C1 segment of cervical spinal cord (tissue), 14 donors: ENCODE measurements at places on chromosomes 7 and 10.

DNA sequence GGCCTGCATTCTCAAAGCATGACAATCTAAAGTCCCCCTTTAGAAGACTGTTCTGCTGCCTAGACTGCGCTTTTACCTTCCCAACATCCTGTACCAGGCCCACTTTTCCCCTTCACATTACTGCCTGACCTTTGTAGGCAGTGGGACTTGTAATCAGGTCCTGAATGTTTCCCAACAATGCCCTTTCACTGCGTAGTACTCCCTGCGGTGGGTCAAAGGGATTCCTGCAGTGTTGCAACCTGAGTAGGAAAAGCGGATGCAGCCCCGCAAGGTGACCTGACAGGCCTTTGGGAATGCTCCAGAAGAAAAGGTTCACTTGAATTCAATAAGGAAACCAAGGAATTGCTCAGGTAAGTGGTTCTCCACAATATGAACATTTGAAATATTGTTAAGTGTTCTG, 4.9 kb upstream of the TCAF1 start:
- no peak for DNase-seq

- no peak for DNase-seq
These were observed 277.3 kb downstream of the SDK1 start for GRCh38 chr7:3578399-3578798.

- no peak for DNase-seq
These were observed 42.3 kb downstream of the MINPP1 start for GRCh38 chr10:87546971-87547413.

GRCh38 chr10:128784444-128784843, 658.2 kb upstream of the MKI67 start:
- DNase-seq = no peak

- no peak for DNase-seq
These were observed 5.9 kb downstream of the BORCS7 start for GRCh38 chr10:102859911-102860310.

DNA sequence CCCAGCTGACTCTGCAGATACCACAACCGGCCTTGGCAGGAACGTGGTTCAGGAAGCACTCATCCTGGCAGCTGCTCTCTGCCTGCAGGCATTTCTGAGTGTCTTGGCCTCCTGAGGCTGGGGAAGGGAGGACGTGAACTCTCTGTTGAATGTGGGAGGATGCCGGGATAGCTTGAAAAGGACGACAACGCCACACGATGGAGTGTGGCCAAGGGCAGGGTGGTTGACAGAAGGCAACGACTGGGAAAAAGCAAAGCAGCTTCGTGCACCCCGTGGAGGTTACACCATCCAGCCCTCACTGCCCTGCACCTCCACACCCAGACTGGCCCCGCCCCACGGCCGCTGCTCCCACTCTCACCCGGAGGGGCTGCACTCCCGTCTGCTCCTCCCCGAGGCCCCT, 466.1 kb upstream of the FOXK1 start:
- no peak for DNase-seq

DNA sequence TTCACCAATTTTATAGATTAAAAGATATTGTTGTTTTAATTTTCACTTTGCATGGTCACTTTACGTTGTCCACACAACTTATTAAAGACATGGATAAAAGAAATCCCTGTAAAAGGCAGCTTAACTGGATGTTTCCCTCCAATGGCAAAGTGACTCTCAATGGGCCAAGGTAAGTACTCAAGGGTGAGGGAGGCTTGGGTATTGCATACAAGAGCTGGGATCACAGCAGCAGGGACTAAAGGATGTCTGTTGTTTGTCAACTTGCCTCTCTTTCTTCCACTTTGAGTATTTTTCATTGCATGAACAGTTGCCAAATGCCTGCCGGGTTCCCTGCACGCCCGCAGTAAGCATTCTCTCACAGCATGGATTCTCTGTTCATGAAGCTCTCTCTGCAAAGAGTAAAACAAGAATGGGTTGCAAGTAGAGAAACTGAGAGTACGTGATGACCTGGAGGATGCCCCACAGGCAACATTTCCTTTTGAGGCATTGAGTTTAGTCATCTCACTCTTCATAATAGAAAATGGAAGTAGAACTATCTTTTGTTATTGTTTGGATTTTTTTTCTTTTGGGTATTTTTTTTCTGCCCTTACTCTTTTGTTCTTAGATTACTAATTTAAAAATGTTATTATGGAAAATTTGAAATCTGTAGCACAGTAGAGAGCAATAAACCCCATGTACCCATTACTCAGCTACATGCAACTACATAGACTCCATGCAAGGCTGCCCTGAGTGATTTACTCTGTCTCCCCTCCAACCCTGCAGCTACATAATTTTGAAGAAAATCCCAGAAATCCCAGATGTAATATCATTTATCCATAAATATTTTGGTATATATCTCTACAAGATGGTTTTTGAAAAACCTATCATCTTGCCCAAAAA, 26.3 kb downstream of the GPR141 start:
- DNase-seq = no peak

DNA sequence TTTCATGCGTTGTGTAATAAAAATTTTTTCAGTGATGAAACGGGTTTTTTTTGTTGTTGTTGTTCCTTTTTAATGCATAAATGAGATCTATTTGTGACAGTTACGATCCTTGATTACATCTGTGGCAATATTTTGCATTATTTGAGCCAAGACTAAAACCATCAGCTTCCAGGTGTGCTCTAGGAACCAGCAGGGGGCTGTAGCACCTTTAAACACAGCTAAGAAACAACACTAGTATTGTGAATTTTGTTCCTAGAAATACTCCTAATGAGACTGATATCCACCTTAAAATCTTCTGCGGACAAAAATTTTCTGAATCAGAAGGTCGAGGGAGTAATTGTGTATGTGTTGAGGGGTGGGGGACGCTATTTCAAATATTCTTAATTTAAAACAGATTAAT, 52.6 kb downstream of the FGFBP3 start:
- DNase-seq = no peak

- no peak for DNase-seq
These were observed 86.5 kb downstream of the RELN start for GRCh38 chr7:103902917-103903316.

DNA sequence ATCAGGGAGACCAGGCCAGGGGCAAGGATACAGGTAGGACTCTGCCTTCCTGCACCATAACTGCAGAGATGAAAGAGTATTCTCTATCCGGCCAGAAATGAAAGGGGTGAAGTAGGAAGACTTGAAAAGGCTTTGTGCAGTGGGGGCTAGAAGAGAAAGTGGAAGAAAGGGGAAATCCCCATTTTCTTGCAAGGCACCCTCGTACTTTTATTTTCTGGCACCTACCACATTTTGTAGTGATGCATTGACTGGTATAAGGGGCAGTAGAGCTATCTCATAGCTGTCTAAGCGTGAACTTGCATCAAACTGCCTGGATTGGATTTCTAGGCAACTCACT, 752 bp upstream of the CAMK2G start:
- DNase-seq = no peak

DNA sequence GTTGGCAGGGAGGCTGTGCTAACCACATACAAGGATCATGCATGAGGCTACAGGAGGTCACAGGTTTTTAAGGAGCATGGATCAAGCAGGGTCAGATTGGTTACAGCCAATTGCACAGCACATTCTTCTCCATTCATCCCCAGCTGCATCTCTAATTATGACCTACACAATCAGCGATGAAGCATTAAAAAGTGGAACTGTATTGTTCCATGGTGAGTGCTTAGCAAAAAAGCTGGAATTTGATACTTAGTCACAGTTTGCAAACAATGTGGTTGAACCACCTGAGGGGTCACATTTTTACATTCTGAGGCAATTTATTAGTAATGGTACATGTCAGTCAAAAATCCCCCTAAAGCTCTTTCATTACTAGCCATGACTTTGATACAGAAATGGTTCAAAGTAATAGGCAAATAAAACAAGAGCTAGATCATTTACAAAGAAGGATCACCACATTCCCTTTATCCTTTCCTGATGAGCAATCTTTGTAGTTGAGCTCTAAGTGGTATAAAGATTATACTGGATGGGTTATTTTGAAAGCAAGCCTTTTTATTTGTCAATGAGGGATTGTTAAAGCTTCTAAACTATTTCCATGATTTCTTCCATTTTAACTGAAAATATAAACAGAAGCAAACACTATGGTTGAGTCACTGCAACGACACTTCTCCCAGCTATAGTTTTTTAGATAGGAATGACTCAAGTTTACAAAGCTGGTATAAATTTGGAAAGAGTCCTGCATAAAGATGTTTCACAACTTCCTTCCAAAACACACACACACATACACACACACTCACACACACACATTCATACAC, 217.8 kb upstream of the SEMA3A start:
- no peak for DNase-seq

DNA sequence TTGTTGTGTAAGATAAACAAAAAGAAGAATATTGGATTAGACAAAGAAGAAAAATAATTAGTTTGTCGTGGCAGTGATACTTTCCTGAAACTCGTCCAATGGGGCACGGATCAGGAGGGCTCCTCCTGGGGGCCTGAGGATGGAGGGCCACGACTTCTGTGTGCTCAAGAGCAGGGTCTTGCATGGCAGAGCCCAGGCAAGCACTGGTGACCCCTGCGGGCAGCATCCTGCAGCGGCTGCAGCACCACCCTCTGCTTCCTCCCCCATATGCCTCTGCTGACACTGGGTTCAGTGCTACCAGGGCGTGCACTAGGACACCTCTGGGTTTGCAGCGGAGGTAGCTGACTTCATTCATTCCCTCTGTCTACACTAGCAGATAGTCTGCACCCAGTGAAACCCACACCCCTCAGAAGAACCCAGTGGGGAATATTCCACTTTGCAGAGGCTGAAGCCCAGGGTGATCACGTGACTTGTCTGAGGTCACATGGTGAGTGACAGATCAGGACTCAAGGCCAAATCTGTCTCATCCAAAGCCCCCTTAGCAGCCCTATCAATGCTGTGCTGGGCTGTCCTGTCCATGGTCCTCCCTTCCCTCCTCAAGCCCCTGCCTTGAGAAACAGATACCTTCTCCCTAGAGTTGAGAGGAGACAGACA, 375.5 kb downstream of the TCERG1L start:
- DNase-seq = no peak

DNA sequence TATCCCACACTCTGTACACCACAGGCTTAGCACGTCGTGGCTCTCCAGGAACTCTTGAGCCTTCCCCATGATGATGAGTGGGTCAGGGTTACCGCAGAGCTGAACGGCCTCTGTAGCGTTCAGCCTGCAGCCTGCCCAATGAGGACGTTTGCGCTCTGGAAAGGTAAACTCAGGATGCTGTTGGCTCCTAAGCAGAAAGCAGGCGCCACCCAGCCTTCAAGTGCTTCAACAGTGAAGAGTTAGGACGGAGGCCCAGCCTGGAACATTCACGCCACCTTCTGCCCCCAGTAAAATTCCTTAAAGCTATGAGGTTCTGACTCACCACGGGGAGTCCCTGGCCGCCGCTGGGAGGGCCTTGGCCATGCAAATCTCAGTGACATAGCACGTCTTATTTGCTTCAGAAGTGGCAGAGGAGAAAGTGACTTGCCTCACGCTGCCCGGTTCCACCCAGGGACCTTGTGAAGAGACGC, 161.5 kb upstream of the SH2B2 start:
- DNase-seq = no peak

GRCh38 chr10:73017955-73018480, 63.4 kb upstream of the PLA2G12B start:
- DNase-seq = no peak

DNA sequence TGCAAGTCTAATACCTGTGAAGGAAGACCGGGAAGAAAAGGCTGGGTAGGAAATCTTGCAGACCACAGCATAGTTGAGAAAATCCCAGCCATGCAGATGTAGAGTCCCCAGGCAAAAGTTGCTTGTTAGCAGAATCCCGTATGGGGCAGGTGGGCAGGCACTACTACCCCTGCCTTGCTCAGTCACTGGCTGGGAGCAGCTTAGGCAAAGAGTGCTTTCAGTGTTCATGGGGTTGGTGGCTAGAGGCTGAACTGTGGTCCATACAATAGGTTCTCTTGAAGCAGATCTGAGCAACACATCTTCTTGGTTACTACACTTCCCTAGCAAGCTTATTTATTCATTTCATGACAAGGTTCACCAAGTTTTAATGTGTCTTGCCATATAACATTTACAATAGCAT, 92.6 kb downstream of the AHCYL2 start:
- no peak for DNase-seq

DNA sequence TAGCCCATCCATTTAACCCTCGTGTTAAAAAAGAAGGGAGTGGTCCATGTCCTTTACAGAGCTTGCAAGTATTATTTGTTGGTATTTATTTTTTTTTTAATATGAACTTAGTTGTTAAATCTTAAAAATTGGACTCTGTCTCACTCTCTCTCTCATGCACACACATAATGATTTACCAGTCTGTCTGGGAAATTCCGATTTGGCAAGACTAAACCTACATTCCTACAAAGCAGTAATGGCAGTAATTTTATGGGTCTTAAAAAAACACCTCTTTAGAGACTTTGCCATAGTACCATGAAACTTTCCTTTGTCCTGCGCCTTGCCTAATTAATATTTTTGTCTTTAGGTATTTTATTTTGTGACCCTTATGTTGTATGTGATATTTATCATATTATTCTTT, 239.5 kb upstream of the PPP1R3A start:
- no peak for DNase-seq

- no peak for DNase-seq
These were observed 22.6 kb downstream of the RNF216 start for GRCh38 chr7:5758753-5759335.

DNA sequence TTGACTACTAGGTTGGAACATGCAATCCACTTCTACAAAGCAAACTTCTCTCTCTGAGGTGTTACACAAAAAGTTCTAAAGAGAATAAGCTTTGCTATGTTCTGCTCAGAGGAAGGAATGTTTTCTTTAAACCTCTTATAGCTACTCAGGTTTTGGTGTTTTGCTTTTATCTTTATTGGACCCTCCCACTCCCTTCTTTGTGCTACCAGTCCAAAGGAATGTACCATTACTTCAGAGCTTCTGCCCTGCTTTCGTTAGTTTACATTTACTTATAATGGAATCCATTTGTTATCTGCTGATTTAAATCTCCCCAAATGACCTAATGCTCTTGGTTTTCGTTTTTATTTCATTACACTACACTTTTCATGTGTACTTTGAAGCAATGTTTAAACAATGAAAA, 154.9 kb downstream of the ATE1 start:
- no peak for DNase-seq

- DNase-seq = no peak
These were observed 147.7 kb upstream of the NPVF start for GRCh38 chr7:25375805-25376600.

GRCh38 chr7:83085299-83085698, 77.4 kb downstream of the PCLO start:
- DNase-seq = no peak

GRCh38 chr7:47080816-47081215, 501.1 kb downstream of the TNS3 start:
- no peak for DNase-seq

- DNase-seq = no peak
These were observed 300.3 kb downstream of the CDK14 start for GRCh38 chr7:90896458-90896857.

DNA sequence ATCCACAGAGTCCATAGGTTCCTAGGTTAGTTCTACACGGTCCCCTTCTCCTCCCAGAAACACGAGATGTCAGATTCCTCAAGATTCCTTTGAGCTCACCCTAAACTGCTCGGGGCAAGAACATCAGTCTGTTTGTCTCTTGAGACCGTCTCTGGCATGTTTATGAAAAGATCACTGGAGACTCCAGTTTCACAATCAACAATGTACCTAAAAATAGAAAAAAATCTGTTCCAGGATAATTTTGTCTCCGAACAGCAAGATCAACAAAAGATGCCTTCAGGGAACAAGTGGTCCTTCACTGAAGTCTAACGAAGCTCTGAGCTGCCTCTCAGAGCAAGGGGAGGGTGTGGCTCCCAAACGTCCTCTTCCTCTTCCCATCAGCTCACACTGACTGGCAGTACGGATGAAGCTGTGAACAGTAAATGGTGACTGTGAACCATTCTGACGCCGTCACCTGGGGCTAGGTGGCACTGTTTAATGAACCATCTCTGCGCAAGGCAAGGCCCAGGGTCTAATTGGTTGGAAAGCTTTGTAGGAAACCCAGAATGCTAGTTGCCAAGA, 156.2 kb upstream of the LYZL1 start:
- DNase-seq = no peak
